ENCODE measurements at places on chromosomes 2 and 18.

DNA sequence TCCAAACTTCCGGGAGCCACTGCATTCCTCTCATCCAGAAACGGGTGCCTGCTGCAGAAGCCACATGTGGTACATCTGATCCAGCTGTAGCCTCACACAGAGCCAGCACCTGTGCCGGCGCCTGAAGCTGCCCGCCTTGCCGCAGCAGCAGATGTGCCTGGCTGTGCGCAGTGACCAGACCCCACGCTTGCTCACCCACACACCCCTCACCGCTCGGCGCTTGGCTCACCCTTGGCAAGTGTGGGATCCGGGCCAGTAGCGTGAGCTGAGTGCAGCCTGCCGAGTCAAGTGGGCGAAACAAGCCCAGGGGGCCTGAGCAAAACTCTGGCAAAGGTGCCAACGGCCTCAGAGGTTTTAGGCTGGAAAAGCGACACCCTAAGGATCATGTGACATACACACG lies 220.1 kb upstream of the TMEFF2 start:
- DNase-seq, result no peak

DNA sequence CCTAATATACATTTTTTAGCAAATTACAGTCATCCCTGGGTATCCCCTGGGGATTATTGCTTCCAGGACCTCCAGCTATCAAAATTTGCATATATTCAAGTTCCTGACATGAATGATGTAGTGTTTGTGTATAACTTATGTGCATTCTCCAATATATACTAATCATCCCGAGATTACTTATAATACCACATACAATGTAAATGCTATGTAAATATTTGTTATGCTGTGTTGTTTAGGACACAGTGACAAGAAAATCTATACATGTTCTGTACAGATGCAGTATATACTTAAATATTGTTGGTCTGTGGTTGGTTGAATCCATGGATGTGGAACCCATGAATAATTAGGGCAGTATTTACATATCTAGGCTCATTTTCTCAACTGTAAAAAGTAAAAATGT lies 1060.3 kb downstream of the DSC3 start:
- DNase-seq, result no peak

DNA sequence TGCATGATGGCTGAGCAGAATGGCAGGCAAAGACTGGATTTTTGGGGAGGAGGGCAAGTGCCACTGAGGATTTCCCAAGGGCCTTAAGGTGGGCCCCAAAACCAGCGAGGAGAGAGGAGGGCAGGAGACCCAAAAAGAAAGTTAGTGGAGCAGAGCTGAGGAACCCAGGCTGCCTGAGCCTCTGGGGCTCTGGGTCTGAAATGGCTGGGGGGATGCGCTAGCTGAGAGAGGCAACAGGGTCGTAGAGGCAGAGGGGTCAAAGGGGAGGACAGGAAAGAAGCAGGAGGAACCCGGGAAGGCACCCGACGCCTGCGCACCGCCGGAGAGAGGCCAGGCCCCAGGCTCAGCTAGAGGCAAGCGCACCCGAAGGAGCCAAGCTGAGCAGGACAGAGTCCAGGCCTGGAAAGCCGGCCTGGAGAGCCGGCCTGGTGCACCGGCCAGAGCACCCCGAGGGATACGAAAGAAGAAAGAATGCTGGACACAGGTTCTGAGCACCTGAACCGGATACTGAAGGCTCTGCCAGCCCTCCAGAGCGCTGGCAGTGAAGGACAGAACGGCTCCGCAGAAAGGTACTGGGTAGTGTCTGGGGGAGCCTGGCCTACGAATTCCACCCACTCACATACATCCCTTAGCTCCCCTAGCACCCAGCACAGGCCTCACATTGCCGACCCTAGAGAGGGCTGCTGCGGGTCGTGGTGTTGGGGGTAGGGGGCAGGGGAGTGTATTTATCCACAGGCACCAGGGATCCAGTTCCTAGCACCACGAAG lies 39.5 kb upstream of the ATP6V1B1 start:
- DNase-seq, result no peak

DNA sequence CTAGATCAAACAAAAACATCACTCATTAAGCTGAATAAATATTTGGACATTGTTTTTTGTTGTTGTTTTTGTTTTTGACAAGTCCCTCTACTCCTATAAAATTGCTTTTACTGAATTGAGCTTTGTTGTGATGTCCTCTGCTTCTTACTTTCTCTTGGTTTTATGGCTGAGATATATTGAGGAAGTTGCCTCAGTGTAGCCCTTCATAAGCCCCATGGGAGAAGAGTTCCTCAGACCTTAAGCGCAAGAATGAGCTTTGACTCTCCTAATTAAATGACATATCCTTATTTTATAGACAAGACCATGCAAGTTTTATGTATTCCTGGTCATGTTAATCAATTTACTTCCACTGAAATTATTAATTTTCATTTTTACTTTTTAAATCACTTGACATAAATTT lies 54.9 kb downstream of the CERKL start:
- DNase-seq, result no peak

- no peak for DNase-seq
These were observed 18.0 kb downstream of the GPR35 start for GRCh38 chr2:240643093-240643810.

DNA sequence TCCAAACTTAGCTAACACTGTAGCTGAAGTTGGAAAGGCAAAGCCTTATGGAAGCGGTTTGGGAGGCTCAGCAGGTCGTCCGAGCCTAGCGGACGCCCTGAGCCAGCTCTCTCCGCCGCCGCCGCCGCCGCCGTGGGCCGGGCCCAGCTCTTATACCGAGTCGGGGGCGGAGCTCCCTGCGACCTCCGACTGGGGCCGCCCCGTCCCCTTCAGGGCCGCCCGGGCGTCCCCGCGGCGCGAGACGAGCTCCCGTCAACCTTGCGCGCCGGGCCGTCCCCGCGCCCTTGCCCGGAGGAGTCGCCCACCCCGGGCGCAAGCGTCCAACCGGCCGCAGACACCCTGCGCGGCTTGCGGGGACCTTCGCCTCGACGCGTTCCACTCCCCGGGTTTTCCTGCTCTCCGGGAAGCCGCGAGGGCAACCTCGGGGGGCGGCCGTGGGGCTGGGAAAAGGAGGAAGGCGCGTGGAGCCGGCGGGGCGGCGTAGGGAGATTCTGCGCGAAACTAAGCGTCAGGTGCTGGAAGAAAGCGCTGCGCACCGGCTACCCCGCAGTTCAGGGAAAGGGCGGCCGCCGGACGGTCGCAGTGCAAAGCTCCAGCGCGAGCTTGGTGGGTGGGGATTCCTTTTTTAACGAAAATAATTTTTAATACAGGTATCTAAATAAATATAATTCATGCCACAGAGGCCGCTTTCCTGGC lies at the start of gene SLC40A1:
TSS of gene SLC40A1 (minus strand) at position 129 of the 696 bp plus-strand sequence. CDS start 326 bp downstream, outside the sequence.
- peak; percentile 51 for DNase-seq

- DNase-seq, result no peak
These were observed 76.1 kb downstream of the NDUFA10 start for GRCh38 chr2:239949075-239949474.

- DNase-seq, result no peak
These were observed 32.3 kb downstream of the GPC1 start for GRCh38 chr2:240467659-240468302.

- DNase-seq, result peak; percentile 72
These were observed 17.3 kb upstream of the AGXT start for GRCh38 chr2:240851078-240851991.

GRCh38 chr2:207162316-207162715 lies 3.4 kb downstream of the KLF7 start:
- DNase-seq, result no peak

DNA sequence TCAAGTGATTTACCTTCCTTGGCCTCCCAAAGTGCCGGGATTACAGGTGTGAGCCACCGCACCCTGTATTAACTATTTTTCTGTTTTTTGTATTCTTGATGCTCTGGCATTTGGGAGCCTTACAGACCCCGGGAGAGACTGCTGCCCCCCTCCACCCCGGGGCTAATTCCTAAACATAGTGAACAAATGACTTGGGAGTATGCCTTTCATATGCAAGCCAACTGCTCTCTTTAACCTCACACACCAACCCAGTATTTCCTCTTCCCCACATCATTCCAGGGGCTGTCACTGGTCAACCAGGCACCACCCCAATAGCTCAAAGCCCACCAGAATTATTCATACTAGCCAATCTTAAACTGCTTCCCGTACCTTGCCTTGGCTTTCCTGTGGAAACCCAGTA lies 79.7 kb downstream of the PDK1 start:
- no peak for DNase-seq

GRCh38 chr2:56034258-56034657 lies 110.7 kb upstream of the EFEMP1 start:
- no peak for DNase-seq

DNA sequence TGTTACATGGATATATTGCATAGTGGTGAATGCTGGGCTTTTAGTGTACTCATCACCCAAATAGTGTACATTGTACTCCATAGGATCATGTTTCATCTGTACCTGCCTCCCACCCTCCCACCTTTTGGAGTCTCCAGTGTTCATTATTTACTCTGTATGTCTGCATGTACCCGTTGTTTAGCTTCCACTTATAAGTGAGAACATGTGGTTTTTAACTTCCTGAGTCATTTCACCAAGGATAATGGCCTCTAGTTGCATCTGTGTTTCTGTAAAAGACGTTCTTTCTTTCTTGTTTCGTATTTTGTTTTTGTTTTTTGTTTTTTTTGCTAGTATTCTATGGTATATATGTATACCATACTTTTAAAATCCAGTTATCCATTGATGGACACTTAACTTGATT lies 107.5 kb downstream of the MSTN start:
- no peak for DNase-seq

DNA sequence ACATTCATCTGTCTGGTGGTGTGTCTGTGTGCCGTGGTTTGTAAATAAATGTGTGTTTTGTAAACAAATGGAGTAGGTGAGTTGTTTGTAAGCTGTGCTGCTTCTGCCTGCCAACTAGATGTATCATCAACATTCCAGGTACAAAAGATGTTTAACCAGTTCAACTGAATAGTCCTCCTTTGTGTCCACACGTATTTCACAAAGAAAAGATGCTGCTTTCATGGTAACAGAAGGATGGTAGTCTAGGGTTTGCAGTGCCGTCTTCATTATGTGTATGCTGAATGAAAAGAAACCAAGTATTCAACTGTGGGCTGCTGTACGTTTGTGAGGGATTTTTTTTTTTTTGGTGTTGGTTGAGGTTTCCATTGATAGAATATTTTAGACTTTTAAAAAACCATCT lies 72.1 kb downstream of the CAMKMT start:
- DNase-seq, result no peak

GRCh38 chr2:102061962-102062795 lies 70.4 kb downstream of the IL1R2 start:
- no peak for DNase-seq

DNA sequence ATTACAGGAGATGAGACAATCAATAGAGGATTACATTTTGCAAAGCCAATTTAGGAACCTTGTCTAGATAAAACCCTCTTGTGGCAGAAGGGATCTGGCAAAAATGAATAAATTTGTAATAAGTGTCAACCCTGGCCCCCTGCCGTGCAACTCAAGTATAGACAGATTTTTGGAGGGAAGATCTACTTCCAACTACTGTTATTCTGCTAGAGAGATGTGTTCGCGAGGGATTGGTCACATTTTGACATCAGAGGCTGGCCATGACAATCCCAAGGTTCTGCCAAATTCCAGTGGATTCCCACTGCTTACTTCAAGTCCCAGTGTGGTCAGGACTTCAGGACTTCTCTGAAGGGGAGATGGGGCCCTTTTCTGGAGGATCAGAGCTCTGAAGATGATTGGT lies 192.6 kb downstream of the SH3RF3 start:
- DNase-seq, result no peak

DNA sequence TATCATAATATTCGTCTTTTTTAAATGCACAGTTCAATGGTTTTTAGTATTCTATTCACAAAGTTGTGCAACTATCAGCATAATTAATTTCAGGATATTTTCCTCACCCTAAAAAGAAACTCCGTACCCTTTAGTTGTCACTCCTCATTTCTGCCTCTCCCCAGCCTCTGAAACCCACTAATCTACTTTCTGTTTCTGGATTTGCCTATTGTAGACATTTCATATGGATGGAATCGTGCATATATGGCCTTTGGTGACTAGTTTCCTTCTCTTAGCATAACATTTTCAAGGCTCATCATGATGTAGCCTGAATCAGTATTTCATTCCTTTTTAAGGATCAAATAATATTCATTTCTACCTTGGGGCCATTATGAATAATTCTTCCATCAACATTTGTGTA lies 18.5 kb downstream of the NEURL3 start:
- DNase-seq, result no peak

GRCh38 chr2:62042944-62043343 lies 137.5 kb downstream of the COMMD1 start:
- no peak for DNase-seq

DNA sequence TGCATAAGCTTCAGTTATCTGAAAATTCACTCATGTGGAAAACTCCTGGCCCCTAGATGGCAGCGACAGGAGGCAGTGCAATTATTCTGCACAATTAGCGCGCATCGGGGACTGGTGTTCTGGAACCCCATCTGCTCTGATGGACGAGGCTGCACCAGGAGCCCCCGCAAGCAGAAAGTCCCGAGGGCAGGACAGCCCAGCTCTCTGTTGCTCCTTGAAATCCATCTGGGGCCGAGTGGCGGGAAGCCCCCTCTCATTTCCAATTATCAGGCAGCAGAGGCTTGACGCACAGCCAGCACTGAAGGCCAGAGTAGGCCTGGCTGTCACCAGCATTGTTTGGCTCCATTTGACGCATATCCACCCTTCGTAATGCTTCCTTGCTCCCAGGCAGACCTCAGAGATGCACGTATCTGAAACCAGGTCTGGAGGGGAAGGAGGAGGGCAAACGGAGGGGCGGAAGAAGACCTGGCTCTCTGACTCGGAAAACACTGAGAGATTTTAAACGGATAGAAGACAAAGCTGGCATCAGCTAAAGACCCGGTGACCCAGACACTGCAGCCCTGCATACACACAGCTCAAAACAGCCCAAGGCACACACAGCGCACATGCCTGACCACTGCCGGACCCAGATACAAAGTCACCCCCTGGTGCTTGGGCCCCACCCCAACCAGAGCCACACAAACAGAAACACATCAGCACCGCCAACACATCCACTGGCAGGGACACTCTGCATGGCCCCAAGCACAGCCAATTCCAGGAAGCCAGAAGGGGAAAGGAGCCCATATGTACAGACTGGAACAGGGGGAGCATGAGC lies 69.8 kb downstream of the TNS1 start:
- no peak for DNase-seq

GRCh38 chr2:105334211-105334610 lies 3.1 kb upstream of the C2orf49 start:
- DNase-seq, result no peak

GRCh38 chr2:97781981-97782380 lies 68.6 kb downstream of the ZAP70 start:
- DNase-seq, result no peak

DNA sequence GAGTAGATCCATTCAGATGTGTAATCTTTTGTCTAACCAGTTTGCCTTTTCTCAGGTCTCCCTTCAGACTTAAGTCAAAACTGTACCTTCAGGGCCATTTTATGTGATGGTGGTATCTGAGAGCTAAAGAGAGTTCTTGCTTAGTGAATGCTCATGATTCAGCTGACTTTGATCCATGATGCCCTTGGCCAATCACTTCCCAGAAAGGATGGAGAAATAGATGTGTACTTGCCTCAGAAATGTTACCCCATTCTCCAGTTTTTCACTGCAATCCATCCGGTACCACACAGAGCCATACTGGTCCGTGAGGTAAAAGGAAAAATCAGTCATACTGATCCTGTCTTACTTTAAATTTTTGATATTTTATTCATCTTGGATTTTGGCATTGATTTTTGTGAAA lies 234.8 kb upstream of the PIK3C3 start:
- DNase-seq, result no peak

- DNase-seq, result no peak
These were observed 882.1 kb upstream of the PIK3C3 start for GRCh38 chr18:41072946-41073345.

GRCh38 chr2:39871291-39871761 lies 92.3 kb upstream of the THUMPD2 start:
- no peak for DNase-seq

GRCh38 chr2:9112079-9112721 lies 94.4 kb upstream of the ASAP2 start:
- no peak for DNase-seq
